ENCODE measurements at places on chromosomes 4 and X. TPM values are rescaled to one million over a fixed set of nuclear protein-coding genes. Genes with fewer than 3 reads are reported as not detected.

The TXK gene
- total RNA-seq = 6.4 TPM

The TLR3 gene
- 0.11 TPM for total RNA-seq

The CPXCR1 gene
- total RNA-seq = not detected

The ALAS2 gene
- total RNA-seq = not detected

The PRSS12 gene
- total RNA-seq = not detected

The RIPPLY1 gene
- not detected for total RNA-seq

The RRH gene
- 0.44 TPM for total RNA-seq

The PNMA3 gene
- 1.1 TPM for total RNA-seq

The IQCM gene
- not detected for total RNA-seq

Measured in CD8-positive, alpha-beta memory T cell (primary cell).